Right lung (tissue), 10 donors: ENCODE measurements at places on chromosomes 7 and 10. TPM values are rescaled to one million over a fixed set of nuclear protein-coding genes. Genes with fewer than 3 reads are reported as not detected.

GRCh38 chr10:5738427-5738826 is 53.8 kb downstream of the TASOR2 start:
- DNase-seq, result no peak

DNA sequence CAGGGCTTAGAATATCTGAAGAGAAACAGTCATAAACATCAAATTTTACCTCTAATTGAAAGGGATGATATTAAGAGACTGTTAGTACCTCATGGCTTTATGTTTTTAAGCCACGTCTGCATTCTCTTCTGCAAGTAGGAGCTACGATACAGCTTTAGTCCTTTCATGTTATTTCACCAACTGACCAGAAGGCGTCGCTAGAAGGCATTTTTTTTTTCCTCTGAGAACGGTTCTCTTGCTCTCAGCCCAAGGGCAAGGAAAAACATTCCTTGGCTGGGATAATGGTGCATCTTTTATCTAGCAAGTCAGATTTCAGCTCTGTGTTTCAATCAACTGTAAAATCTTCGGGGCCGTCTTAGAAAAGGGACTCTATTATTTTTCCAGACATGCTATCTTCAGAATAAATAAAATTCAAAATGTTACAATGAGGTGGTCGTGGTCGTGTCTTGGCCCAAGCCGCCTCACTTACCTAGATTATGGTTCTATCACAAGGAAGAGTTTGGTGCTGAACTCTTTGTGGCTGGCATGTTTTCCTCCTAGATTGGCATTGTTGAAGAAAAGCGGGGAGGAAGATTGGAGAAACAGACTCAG is 41.6 kb upstream of the LYZL2 start:
- peak; percentile 65 for DNase-seq

GRCh38 chr10:103042129-103042528 is 124.0 kb downstream of the CNNM2 start:
- DNase-seq, result no peak

GRCh38 chr10:84294766-84295447 is 33.5 kb upstream of the CCSER2 start:
- no peak for DNase-seq

DNA sequence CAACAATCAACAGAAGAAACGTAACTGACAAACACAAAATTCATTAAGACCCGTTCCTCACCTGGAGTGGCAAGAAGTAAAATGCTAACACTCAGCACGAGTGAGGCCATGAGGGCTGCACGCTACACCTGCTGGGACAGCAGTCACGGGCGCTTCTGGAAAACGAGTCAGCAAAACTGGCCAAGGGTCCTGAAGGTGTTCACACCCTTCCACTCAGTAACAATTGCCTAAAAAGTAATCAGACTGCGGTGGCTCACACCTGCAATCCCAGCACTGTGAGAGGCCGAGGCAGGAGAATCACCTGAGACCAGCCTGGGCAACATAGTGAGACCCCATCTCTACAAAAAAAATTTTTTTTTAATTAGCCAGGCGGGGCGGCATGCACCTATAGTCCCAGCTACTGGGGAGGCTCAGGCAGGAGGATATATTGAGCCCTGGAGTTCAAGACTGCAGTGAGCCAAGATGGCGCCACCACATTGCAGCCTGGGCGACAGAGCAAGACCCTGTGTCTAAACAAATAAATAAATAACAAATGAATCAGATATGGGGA is 199.1 kb downstream of the MAD1L1 start:
- no peak for DNase-seq

DNA sequence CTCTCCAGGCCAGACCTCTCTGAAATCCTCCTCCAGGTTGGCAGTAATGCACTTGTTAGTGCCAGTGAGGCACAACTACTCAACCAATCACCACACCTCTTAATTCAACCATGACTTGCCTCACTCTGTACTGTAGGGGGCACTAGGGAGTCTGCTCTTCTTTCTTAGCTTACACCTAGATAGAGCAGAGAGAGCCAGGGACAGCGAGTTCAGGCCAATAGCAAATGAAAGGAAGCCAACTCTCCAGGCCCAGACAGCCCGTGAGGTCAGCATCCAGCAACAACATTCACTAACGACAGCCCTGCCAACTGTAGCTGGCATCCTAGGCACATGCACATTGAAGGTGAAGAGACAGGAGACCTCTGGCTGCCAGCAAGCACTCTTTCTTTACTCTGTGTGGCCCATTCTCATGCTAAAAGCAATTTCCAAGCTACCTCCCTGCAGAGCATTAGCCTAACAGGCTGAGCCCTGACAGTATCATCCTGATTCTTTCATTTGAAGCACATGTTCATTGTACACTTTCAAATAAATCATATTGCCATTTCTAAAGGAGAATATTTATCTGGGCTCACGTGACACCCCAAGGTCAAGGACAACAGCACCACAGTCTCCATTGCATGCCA is 136.3 kb downstream of the DPY19L1 start:
- DNase-seq, result no peak

- DNase-seq, result no peak
These were observed 172.3 kb downstream of the RAPGEF5 start for GRCh38 chr7:22184549-22185199.

DNA sequence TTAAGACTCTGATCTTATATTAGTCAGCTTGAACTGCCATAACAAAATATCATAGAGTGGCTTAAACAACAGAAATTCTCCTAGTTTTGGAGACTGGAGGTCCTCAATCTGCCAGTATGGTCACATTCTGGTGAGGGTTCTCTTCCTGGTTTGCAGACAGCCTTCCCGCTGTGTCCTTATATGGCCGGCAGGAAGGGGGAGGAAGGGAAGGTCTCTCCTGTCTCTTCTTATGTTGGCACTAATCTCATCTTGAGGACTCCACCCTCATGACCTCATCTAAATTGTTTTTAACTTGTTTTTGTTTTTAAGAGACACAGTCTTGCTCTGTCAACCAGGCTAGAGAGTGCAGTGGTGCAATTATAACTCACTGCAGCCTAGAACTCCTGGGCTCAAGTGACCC is 53.1 kb downstream of the VPS41 start:
- no peak for DNase-seq

DNA sequence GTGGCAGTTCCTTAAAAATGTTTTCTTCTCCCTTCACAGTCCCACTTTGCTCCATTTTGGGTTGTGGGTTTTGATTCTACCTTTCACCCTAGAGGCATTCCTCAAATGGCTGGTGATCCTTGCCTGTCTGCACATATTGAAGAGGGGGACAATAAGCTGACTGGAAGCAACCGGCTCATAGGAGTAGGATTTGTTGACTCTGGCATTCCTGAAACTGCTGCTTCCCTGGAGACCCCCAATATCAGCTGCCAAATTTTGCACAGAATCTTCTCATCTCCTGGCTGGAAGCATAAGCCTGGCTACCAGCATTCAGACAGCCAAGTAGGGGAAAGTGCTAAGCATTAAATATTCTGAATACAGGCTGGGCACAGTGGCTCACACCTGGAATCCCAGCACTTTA is 53.7 kb downstream of the KIF5B start:
- no peak for DNase-seq

- no peak for DNase-seq
These were observed 26.2 kb downstream of the ABLIM1 start for GRCh38 chr10:114631666-114632417.

DNA sequence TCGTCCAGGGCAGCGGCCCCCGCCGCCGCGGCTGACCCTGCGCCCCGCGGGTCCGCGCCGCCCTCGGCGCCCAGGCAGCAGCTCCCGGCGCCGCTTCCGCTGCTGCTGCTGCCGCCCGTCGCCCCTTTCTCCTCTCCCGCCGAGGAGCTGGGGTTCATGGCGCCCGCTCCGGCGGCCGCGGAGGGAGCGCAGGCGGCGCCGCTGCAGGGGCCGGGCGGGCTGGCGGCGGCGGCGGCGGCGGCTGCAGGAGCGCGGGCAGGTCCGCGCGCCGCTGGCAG is 286 bp downstream of the DGKI start:
- no peak for DNase-seq

The CYP3A7 gene
- polyA plus RNA-seq, result 1.3 TPM

The SYT15B gene
- polyA plus RNA-seq, result 16.2 TPM

The AMPH gene
- 11.4 TPM for polyA plus RNA-seq

DNA sequence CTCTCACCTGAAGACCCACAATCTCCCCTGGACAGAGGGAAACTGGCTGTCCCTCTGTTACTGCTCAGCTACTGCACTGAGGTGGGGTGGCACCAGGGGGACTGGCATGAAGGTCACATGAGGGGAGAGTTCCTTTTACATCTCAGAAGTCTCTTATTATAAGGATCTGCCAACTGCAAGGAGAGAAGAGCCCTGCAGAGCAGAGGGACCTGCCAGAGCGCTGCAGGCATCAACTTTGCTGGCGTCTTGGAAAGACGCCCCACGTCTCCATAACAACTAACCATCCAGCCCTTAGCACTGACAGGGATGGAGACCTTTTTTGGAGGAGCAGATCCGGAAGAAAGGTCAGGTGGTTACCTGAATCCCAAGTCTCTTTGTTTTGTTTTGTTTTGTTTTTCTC is 218.6 kb downstream of the KCNMA1 start:
- DNase-seq, result no peak

DNA sequence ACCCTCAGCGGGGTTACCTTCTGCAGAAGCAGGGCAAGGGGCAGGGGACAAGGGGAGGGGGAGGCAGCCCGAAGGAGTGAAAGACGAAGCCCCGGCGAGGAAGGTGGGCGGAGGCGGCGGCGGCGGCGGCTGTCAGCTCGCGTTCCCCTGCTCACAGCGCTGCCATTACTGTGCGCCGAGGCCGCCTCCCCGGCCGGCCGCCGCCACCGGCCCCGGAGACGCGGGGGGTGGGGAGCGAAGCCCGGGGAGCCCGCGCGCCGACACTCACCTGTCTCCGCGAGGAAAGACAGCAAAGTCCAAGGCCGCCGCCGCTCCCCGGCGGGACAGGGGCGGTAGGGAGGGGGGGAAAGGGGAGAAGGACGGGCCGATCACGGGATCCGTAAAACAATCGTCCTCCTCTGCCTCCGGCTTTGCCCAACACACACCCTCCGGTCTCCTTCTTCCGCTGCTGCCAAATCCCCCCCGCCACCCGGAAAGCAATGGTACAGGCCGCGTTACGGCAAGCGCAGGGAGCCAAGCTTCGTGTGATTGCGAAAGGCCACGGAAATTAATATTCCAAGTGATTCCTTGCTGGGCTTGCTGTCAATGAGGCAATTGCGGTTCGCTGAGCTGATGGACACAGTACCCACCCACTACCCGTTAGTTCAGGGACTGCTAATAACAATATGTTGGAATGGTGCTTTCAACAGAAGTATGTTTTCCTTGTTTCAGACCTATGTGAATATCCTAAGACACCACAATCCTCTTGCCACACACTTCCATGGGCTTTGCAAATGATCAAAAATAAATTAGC is at the start of gene CUL2:
Gene CUL2, minus strand, starts transcription at position 180 of the 793 bp plus-strand sequence. CDS start 19,024 bp downstream, outside the sequence.
- DNase-seq, result peak; percentile 94

GRCh38 chr7:78879206-78879605 is 574.3 kb downstream of the MAGI2 start:
- DNase-seq, result no peak

GRCh38 chr10:14092799-14093198 is 237.9 kb downstream of the FRMD4A start:
- DNase-seq, result no peak

DNA sequence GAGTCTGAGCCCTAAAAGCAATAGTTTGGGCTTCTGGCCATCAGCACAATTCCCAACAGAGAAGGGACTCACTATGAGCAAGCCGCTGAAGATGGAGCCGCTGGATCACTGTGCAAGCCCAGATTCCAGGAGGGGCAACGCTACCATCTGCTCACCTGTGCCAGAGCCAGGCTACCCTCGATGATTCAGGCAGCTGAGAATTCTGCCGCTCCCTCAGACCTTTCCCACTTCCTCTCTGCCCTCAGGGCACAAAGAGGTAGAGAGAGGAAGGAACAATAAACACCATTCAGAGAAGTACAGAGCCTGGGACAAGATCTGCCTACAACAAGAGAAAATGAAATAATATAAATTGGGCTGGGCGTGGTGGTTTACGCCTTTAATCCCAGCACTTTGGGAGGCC is 98.1 kb downstream of the MYOF start:
- no peak for DNase-seq

- no peak for DNase-seq
These were observed 25.6 kb upstream of the PLEKHA1 start for GRCh38 chr10:122348935-122349361.

DNA sequence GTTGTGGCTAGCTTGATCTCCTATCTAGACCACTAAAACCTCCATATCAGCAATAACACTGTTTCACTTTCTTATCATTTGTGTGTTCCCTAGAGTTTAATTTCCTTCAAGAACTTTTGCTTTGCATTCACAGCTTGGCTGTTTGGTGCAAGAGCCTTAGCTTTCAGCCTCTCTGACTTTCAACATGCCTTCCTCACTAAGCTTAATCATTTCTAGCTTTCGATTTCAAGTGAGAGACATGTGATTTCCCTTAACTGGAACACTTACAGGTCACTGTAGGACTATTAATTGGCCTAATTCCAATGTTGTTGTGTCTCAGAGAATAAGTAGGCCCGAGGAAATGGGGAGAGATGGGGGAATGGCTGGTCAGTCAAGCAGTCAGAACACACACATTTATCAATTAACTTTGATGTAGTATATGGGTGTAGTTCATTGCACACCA is 10.6 kb upstream of the BPGM start:
- no peak for DNase-seq

The ASB13 gene
- 11.6 TPM for polyA plus RNA-seq

The MAPK8 gene
- polyA plus RNA-seq, result 69.4 TPM

The GPR37 gene
- polyA plus RNA-seq, result 4.2 TPM

DNA sequence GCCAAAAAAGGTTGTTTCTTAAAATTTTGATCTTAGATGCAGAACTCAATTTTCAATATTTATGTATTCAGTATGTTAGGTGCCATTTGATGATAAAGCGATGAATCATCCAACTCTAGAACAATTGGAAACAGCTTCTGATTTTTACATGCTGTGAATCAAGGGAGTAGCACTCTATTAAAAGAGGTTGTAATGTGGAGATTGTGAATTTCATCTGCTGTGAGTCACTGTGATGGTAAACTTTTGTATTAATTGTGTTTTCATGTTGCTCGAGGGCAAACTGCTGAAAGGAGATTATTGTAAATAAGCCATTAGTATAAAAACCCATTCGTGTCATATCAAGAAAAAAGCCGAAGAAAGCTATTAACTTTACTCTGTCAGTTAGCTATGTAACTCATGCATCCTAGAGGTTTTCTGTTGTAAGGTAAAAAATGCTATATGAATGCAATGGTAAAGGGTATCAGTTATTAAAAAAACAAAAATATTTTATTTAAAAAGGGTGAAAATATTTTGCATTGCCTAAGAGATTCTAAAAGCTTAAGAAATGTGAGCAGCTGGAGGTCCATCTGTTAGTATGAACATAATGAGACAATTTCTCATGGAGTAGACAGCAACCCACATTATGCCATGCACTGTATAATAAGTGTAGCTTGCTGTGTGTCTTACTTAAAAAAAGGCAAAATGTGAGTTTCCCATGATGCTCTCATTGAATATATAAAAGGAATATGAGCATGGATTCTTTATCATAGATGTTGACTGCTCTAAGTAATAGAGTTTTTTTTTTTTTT is 511.0 kb upstream of the PCDH15 start:
- DNase-seq, result no peak
